ENCODE measurements at places on chromosomes 7 and 10. TPM values are rescaled to one million over a fixed set of nuclear protein-coding genes. Genes with fewer than 3 reads are reported as not detected.

DNA sequence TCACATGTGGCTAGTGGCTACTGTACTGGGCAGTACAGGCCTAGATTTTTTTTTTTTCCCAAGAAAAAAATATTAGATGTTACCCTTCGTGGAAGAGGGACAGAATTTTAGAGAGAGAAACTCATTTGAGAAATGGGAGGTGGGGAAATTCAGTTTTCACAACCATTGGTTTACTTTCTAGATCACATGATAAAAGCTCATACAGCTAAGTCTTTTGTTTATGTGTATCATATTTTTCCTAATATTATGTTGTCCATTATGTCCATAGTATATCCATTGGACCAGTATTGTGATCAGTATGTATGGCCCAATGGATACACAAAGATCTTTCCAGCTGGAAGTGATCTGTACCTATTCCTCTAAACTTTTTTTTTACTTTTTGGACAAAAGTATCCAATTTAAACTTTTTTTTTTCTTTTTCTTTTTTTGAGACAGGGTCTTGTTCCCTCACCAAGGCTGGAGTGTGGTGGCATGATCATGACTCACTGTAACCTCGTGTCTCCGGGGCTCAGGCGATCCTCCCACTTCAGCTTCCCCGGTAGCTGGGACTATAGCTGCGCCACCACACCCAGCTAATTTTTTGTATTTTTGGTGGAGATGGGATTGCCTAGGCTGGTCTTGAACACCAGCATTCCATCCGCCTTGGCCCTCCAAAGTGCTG lies 4.1 kb downstream of the CALU start:
- DNase-seq, result no peak

DNA sequence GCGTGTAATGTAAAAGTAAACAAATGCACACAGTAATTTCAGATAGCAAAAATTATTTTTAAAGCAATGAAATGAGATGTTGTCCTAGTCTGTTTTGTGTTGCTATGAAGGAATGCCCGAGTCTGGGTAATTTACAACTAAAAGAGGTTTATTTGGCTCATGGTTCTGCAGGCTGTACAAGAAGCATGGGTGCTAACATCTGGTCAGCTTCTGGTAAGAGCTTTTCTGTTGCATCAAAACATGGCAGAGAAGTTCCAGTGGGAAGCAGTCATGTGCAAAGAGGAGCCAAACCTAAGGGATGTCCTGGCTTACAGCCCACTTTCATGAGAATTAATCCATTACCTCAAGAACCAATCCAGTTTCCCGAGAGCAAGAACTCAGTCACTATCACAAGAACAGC lies 62.9 kb upstream of the MNX1 start:
- DNase-seq, result no peak

- no peak for DNase-seq
Observed at GRCh38 chr7:125033506-125033905, 103.9 kb upstream of the POT1 start.

DNA sequence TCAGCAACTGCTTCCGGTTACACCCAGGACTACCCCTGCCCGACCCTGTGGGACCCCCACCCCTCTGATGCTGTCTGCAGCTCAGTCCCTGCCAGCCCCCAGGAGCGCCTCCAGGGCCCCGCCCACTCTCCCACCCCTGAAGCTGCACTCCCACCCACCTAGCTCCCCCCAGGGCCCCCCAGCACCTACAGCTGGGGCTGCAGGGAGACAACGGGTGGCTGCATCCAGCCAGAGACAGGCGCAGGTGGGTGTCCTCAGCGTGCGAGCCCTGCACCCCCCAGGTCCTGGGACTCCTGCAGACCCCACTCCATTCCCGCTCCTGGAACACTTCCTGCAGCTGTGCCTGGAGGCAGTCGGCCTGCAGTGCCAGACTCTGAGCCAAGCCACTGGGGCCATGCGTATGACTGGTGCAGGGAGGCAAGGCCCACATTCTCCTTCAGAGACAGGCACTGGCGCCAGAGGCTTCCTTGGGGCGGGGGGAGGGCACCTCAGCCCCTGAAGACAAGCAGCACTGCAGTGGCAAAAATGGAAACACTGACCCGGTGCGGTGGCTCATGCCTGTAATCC lies 6.1 kb downstream of the CYP2W1 start:
- no peak for DNase-seq

DNA sequence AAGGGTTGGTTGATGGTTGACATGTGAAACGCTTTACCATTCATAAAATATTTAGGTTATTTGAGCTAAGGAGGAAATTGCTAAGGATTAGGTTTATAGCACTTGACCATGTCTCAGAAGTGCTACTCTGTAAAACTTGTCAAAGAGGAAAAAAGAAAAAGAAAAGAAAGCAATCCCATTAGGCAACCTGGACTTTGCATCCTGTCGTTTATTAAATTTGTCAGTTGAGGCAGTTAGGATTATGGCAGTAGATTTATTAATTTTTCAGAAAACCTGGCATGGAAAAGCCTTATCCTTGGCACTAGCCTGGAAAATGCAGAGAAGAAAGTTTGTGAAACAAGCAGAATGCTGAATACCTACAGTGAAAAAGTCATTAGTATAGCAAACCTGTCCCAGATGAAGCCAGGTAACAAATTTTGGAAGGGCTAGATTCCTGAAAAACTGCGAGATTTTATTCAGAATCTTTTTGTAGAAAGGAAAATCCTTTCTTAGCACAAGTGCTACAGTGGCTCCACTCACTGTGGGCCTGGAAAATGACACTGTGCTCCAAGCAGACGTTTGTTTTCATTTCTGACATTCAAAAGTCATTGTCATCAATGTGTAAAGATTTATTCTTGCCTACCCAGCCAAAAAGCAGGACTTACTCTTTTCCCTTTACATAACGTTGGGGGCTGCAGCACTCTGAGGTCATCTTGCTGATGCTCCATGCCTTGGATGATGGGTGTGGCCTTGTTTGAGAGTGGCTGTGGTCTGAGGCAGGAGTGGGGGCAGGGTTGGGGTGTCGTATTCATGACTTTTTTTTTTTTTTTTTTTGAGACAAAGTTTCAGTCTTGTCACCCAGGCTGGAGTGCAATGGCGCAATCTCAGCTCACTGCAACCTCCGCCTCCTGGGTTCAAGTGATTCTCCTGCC lies 664.9 kb downstream of the SUGCT start:
- no peak for DNase-seq

GRCh38 chr7:69162931-69163670 lies 435.2 kb upstream of the AUTS2 start:
- DNase-seq, result no peak

- no peak for DNase-seq
Observed at GRCh38 chr10:12588091-12588860, 238.9 kb downstream of the CAMK1D start.

GRCh38 chr10:124654686-124655085 lies 89.5 kb downstream of the FAM53B start:
- peak; percentile 43 for DNase-seq

DNA sequence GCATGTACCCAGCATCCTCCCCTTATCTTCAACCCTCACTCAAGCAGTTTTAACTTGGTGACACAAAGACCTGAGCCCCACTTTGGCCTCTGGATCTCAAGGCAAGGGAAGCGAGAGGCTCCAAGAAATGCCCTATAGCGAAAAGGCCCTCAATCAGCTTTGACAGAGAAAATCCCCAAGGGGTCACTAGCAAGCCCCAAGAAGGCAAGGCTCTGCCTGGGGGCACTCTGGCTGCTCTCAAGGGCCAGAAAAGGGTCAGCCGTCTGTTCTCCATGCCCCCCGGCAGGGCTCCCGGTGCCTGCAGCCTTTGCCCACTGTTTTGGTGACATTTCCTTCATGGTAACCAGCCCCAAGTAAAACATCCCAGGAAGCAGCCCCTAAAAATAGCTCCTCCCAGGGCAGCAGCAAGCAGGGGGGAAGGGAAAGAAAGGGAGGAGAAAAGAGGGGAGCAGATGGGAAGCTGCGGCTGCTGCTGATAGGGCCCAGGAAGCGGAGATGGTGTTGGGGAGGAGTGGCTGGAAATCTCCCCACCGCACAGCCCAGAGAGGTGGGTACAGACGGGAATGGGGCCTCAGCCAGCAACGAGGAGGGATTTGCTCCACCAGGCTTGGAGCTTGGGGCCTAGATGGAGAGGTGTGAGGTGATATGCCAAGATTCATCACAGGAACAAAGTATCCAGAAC lies 7.1 kb downstream of the CAMK2G start:
- no peak for DNase-seq

GRCh38 chr7:134246347-134246746 lies 70.4 kb downstream of the SLC35B4 start:
- DNase-seq, result no peak

DNA sequence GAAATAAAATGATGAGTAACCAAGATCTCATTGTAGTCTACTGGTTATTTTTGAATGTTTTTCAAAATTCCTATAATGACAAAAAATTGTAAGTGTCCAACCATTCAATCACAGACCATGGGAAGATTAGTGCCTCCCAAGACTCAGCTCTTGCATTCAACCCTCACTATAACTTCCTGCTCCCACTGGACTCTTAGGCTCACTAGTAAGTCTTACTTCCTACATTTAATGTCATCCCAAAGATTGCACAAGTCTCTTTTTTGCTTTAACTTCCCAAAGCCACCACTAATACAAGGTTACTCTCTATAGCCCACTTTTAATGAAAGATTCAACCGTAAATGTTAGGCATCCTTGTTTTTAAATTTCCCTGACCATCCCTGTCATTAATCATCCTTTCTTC lies 111.9 kb upstream of the NRBF2 start:
- DNase-seq, result no peak

DNA sequence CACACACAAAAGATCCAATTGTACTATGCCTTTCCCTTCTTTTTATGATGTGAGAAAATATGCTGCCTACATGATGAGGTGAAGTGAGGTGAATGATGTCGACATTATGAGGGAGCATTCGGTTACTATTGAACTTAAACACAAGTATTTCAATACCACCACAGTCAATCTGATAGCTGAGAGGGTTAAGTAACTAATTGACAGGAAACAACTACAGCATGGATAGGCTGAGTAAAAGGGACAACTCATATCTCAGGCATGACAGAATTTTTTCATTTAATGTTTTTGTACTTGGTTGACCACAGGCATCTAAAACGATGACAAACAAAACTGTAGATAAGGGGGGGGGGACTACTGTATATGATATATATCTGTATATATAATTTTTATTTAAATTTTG lies 488.9 kb downstream of the SH2D4B start:
- no peak for DNase-seq

- DNase-seq, result no peak
Observed at GRCh38 chr10:78139341-78139740, 105.7 kb downstream of the RPS24 start.

- no peak for DNase-seq
Observed at GRCh38 chr7:73343671-73344380, 15.9 kb downstream of the FKBP6 start.

DNA sequence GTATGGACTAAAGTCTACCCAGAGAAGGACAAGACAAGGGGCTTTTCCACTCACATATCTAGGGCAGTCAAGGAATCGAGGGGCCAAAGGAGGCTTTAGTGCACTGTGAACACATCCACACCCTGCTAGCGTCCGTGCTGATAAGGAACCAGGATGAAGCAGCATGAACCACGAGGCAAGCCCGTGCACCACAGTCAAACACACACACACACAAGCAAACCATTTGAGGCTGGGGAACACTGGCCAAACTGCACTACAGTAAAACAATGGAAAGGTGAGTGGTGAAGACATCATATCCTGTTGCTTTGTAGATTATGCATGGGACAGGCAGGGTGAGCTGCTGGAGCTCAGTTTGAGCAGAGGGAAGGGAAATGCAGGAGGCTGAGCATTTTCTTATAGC lies 177.4 kb upstream of the CDCA7L start:
- DNase-seq, result no peak

DNA sequence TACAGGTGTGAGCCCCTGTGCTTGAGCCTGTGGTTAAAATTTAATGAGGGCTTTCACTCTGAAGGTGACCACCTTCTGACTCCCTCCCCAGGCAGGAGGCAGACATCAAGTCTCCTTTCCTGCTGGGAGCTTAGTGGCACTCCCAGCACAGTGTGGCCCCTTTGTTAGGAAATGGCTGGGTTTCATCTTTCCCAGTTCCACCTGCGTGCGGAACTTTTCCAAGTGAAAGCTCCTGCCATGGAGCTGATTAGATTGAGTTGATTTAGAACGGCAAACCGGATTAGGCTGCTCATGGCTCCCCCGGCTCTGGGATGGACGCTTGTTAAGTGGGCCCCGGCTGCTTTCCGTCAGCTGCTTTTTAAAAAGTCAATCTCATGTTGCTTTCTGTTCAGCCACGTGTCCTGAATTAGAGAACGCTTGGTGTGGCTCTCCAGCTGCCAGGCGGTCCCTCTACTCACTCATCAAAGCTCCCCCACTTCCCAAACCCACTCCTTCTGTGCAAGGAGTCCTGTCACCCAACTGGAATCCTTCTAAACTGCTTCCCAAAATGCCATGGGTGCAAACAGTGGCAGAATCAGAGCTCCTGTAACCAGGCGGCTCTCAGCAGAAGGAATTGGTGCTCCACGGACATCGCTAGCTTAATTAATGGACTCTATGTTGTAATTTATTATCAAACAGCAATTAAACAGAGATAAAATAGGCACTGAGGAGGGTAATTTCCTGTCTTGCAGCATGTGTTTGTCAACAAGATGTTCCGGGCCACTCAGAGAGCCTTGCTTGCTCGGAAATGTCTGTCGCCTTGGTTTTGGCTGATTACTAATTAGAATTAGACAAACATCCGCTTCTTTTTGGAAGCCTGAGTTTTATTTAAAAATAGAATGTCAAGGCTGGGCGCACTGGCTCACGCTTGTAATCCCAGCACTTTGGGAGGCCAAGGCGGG lies 551.2 kb downstream of the GALNT17 start:
- no peak for DNase-seq

- DNase-seq, result no peak
Observed at GRCh38 chr7:11235491-11235890, 261.8 kb downstream of the PHF14 start.

- no peak for DNase-seq
Observed at GRCh38 chr7:142568435-142569097, 180.7 kb upstream of the PRSS1 start.

GRCh38 chr7:85730012-85730411 lies 543.2 kb upstream of the SEMA3D start:
- DNase-seq, result no peak

Gene CYP2C19
- total RNA-seq, result 0.32 TPM

Gene NPFFR1
- not detected for total RNA-seq

Gene MBL2
- not detected for total RNA-seq

Gene SH2D4B
- total RNA-seq, result 0.15 TPM
